Foreskin keratinocyte (primary cell): ENCODE measurements at places on chromosomes 5 and 9. TPM values are rescaled to one million over a fixed set of nuclear protein-coding genes. Genes with fewer than 3 reads are reported as not detected.

DNA sequence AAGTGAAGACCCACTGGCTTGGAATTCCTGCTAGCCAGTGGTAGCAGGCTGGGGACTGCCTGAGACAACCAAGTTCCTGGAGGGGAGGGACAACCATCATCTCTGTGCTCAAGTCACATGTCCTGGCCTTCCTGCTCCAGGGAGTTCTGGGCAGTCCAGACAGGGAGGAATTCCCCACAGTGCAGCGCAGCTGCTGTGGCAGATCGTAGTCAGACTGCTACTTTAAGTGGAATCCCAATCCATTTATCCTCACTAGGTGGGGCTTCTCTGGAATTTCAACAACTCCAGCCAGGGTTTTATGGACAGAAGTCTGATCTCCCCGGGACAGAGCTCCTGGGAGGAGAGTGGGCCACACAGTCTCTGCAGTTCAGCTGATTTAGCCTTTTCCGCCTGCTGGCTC is 20.9 kb upstream of the OR5C1 start:
- no peak for DNase-seq

DNA sequence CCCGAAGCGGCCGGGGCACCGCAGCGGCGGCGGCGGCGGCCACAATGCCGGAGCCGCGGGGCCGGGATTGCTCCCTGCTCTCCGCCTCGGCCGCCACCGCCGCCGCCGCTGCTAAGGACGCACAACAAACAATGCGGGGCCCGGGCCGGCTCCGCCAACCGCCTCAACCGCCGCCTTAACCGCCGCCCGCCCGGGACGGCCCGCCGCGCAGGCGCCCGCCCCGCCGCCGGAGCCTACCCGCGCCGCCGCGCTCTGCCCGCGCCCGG is 254 bp downstream of the STRBP start:
- no peak for DNase-seq

DNA sequence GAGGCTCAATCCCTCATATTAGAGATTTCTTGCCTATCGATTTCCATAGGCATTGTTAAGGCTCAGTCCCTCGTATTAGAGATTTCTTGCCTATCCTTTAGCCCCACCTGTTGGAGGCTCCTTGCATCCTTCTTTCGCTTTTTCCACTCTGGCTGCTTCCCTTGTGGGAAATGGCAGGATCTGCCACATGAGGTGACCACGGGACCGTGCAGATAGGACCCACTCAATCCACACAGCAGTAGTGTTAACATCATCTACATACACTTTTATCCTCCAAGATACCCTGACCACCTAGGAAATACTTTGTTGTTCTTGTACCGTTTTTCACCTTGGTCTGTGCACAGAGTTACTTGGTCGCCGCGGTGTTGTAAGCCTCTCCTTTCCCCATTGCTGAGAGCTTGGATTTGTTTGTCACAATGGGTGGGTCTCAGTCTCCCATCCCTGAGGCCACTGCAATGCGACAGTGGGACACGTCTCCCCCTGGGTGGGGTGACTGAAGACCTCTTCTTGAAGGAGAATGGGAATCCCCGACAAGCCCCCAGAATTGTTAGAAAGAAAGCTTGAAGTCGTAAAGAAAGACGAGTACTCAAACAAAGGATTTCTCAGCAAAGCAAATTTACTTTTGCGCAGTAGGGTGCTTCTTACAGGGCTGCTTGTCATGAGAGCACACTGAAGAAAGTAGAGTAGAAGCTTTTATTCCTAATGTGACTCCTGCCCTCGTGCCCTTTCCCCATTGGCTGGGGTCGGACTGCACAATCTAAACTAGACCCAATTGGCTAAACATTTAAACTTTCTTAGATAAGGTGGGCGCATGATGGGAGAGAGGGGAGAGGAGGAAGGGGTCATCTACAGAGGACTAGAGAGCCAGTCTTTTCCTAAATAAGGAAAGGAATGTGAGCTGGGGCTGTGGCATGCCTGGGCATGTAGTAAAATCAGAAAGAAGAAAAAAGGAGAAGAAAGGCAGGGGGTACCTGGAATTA is 19.8 kb downstream of the IFT74 start:
- DNase-seq: no peak

The OMD gene
- not detected in 2 replicates for polyA plus RNA-seq

GRCh38 chr9:18245911-18246310 is 228.0 kb upstream of the ADAMTSL1 start:
- no peak for DNase-seq

DNA sequence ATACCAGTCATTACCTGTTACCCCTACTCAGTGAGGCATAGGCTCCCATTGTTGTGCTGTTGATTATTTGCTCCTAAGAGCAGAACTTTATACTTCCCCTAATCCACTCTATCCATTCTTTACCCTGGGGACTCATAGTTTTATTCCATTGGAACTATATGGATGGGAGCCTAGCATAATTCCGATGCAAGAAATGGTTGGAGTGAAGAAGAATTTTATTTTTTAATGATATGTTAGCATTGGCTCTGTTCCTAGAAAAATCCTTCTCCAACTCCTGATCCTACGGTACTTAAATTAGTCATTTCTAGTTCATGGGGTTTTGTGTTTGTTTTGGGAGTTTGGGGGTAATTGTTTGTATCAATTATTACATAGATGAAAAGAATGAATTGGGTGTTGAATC is 191.5 kb downstream of the GOLPH3 start:
- DNase-seq: no peak

The LRRC19 gene
- not detected in 2 replicates for polyA plus RNA-seq

The TLE1 gene
- polyA plus RNA-seq: 15.1 and 19.0 TPM in 2 replicates

GRCh38 chr5:33588654-33589372 is 148.0 kb downstream of the TARS1 start:
- no peak for DNase-seq

DNA sequence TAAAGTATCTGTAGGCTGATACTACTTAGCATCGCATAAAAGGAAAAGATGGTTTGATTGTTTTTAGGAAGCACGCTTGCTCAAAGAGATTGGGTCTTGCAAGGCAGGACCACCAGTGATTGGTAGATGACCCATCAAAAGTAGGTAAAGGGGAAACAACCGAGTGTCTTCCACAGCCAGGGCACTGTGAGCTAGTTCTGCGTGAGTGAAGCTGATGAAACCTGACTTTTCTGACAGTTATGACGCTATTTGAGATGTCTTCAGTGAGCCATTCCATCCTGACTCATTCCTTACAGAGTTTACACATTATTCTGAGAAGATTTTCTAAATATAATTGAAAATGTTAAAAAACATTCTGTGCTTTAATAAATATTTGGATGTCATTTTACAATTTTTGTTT is 49.7 kb downstream of the BASP1 start:
- no peak for DNase-seq

DNA sequence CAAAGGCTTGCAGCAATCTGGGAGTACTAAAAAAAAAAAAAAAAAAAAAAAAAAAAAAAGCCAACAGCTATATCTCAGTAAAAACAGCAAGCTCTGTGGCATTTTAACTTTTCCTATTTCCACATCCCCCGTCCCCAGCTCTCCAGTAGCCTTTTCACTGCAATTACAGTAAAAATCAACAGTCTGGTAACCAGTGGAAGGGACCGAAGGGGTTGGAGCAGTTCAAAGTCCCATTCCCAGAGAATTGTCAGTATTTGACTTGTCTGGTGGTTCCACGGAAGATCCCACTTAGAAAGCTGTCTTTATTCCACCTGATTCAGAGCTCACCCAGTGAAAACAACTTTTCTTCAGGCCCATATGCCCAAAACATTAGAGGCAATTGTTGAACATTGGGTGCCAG is 71.8 kb upstream of the ZBTB43 start:
- DNase-seq: no peak

The IFNA13 gene
- not detected in 2 replicates for polyA plus RNA-seq

DNA sequence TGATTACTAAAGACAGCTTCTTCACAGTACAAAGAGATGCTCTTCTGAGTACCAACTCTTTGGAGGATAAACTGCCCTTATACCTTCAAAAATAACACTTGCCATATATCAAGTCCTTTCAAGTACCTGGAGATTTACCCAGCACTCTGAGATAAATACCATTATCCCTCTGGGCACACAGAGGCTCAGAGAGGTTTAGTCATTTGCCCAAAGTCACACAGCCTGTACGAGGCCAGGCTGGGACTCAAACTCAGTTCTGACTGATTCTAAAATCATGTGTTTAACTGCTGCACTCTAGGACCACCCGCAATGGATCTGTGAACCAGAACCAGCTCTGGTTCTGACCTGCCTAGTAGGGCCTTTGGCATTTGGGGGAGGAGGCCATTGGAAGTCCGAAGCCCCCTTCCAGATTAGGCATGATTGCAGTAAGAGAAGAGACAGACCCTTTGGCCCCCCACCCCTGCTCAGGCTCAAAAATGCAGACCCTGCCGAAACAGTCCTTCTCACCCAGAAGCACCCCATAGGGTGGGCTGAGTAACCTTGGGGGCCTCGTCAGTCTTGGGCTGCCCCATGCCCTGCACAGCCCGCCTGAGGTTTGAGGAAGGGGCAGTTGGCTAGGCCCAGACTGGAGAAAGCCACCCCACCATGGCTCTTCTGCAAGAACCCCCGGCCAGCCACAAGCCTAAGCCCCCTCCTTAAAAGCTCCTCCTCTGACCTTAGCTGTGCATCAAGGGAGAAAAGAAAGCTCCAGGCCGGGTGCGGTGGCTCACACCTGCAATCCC is 32.8 kb upstream of the IL17B start:
- no peak for DNase-seq

GRCh38 chr5:176410486-176411180 is 5.7 kb downstream of the CLTB start:
- no peak for DNase-seq
